Stimulated activated CD4-positive, alpha-beta T cell treated with anti-CD3 and anti-CD28 coated beads, Interleukin-4, amount 100 ng/mL, for 1 hour (primary cell): ENCODE measurements at places on chromosomes 7 and 10.

GRCh38 chr7:123573341-123573740 is 15.7 kb upstream of the NDUFA5 start:
- DNase-seq: no peak

DNA sequence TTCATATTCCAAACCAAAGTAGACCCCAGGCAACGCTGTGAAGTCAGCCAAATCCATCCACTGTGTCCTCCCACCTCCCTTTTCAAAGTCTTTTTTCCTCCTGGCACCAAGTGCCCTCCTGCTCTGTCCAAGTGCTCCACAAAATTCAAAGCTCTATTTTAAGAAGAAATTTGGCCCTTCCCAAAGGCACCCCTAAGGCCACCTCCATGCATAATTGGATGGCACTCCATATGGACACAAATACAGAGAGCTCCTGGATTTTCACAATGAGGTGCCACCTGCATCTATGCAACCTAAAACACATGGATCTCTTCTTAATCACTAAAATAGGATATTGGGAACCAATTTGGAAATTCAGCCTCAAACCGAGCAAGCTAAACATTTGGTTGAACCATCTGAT is 121.6 kb downstream of the RELN start:
- DNase-seq: no peak

DNA sequence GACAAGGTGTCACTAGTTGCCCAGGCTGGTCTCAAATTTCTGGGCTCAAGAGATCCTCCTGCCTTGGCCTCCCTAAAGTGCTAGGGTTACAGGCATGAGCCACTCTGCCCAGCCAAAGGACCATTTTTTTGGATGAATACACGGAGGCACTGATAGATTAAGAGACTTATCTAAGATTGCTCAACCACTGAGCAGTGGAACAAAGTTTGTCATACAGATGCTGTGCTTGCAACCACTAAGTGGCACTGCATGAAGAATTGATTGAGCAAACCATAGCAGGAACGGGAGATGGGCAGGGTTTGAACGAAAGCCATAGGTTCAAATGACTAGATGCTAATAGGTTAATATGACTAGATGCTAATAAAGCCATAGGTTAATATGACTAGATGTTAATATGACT is 61.1 kb downstream of the EBLN1 start:
- no peak for DNase-seq

DNA sequence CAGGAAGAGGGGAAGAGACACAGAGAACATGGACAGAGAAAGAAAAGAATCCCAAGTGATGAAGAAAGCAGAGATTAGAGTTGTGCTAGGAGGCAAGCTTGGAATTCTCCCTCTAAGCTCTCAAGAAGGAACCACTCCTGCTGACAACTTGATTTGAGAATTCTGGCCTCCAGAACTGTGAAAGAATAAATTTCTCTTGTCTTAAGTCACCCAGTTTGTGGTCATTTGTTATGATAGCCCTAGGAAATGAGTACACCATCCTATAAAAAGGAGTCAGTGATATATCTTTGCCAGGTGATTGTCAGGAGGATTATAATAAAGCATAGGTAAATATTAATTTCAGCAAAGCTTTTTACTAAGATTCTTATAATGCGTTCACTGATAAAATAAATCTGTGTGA is 82.7 kb upstream of the TFEC start:
- DNase-seq: no peak

GRCh38 chr7:143016996-143017395 is 9.9 kb downstream of the OR9A2 start:
- no peak for DNase-seq

DNA sequence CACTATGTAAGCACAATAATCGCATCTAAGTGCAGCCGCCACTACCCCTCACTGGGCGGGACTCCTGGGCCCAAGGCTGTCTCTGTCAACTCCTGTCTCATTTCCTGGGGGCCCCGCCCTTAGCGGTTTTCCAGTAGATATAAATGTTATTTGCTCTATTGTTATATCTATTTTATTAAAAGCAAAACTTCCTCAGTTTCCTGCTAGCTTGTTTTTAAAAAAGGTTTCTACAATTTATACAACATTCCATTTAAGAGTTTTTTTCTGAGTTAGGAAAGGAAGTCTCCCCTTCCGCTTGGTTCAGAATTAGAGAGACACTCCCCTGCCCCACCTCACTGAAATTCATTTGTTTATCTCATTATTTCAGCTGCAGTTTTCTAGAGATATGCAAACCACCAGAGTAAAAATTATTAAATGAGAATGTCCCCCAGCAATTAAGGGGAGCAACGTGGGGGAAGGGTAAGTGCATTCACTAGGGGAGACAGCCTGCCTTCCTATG is 82.7 kb downstream of the RAMP3 start:
- no peak for DNase-seq

- no peak for DNase-seq
Measured at GRCh38 chr7:8433477-8434289, at the start of gene NXPH1. Gene NXPH1 (plus strand): TSS chr7:8433609.

DNA sequence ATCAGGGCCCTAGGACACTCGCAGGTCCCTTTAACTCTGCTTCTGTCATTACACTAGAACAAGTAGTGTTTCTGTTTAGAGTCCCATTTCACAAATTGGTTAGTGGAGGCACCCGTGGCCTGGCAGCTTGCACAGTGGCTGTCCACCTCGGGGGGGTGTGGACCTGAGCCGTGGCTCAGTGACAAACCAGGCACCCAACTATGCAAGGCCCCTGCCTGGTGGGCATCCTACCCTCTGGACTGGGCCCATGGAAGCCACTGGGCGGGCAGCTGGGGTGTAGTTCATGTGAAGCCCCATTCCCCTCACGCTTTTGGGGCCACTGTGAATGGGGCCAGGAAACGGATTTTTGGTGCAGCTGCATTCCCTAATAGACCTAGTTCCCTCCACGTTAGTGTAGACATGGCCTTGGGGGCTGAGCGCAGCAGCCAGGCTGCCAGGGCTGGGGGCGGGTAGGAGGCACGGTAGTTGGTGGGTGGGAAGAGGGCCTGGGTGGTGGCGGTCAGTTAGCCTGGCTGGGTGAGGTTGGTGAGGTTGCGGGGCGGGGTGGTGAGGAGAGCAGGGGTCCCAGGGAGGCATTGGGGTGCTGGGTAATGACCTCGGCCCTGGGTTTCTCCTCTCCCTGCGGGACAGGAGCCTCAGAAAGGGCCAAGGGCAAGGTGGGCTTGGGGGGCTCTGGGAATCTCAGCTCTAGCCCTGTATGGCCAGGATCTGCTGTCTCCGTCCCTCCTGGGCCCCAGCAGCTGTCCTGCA is 18.7 kb downstream of the ZNF316 start:
- no peak for DNase-seq

DNA sequence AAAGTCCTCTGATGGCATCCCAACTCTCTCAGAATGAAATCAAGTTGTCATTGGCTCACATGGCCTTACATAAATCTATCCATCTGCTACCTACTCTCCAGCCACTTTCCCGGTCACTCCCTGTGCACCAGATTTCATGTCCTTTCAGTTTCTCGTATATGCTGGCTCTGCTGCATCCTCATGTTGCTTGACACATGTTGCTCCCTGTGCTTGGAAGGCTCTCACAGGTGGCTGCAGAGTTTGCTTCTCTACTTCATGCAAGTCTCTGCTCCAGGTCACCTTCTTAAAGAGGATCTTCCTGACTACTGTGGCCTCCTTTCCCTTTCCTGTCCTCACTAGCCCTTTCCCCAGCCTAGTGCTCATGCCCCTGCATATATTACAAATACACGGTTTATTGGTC is 48.3 kb downstream of the MRPL32 start:
- no peak for DNase-seq

DNA sequence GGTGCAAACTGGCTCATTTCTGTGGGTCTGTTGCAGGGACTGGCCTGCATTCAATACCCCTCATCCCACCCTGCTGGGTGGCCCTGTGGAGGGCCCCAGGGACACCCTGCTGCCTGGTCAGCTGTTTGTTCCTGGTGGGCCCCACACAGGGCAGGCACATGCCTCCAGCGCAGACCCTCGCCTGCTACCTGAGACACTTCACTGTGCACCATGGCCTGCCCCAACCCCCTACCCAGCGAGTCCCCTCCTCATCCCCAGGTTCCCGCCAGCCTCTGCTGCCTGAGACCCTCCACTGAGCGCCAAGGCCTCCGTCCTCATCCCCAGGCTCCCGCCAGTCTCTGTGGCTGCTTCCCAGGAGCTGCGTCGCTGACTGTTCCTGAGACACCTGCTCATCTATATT is 16.8 kb downstream of the GPR146 start:
- DNase-seq: no peak
